ENCODE measurements at places on chromosomes 4 and X.

DNA sequence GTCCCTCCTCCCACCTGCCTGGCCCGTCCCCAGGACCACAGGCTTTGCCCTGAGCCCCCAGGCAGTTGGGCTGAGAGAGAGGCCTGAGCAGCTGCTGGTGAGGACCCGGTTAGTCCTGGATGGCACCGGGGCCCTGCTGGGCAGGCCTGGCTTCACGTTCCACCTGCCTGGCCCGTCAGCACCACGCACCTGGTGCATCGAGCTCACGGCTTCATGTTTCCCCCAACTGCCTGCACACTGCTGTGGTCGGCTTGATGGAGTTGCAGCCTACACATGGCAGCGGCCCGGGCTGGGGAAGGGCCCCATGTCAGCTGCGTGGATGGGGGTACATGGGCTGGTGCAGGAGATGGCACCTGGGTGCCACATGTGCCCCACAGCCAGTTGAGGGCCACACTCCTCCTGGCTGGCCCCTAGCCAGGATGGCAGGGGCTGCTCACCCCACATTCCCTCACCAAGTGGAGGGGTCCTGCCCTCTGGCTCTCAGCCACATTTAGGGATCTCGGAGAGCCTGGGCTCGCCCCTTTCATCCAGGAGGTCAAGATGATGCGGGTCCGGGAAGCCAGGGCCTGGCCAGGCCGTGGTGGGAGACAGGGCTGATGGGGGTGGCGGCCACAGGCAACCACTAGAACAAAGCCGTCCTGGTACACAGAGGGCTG lies 28.5 kb downstream of the NKX1-1 start:
- DNase-seq = no peak

DNA sequence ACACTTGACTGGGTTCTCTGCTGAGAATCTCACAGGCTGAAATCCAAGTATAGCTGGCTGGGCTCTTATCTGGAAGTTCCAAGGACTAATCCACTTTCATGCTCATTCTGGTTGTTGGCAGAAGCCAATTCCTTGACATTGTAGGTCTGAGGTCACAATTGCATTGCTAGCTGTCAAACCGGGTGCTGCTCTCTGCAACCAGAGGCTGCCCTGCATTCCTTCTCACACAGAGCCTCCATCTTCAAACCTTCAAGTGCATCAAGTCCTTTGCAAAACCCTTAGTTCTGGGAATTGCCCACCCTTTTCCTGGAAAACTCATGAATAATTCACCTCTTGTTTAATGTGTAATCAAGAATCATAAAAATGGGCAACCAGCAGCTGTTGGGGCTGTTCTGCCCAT lies 404.2 kb downstream of the KCNIP4 start:
- no peak for DNase-seq

GRCh38 chr4:78092850-78093249 lies 35.7 kb downstream of the FRAS1 start:
- DNase-seq = no peak

DNA sequence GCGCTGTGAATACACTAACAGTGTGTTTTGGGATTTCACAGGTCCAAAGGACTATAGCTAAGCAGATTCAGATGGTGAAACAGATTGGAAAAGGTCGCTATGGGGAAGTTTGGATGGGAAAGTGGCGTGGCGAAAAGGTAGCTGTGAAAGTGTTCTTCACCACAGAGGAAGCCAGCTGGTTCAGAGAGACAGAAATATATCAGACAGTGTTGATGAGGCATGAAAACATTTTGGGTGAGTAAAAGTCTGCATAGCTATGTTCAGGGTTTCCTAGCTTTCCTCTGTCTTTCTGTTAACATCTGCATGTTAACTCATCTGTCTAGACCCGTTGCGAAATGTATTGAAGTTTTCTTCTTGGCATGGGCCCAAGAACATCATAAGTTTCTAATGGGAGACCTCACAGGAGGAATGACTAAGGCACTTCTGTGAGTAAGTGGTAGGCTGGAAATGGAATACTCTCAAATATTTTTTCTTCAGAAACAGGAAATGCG lies 372.1 kb downstream of the BMPR1B start:
- DNase-seq = no peak

Measured in activated CD8-positive, alpha-beta memory T cell treated with anti-CD3 and anti-CD28 coated beads for 4 hours (primary cell).